ENCODE measurements at places on chromosomes 7 and 10.

GRCh38 chr7:66505531-66506451 is 122.9 kb upstream of the KCTD7 start:
- DNase-seq: no peak

- no peak for DNase-seq
Measured at GRCh38 chr7:39621784-39622411, 1.5 kb upstream of the RALA start.

DNA sequence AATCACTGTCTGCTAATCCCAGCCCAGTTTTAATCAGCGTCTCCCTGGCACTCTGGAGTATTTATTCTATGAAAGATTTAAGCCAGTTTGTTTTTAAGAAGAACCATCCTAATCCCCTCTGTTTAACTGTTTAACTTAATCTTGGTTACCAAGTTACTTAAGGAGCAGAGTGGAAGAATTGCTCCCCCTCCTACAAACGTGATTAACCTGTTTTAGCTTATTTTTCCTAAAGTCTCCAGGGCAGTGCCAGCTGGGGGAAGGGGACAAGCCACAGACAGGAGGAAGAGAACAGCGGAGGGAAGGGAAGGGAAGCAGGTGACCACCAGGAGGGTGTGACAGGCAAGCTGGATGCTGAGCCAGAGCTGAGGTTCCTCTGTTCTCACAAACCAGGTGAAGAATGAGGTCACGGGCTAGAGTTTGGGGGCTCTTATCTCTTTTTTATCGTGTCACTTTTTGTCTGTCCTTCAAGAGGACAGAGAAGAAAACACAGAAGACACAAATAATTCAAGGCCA is 1.7 kb downstream of the SLC13A4 start:
- DNase-seq: no peak

- DNase-seq: no peak
Measured at GRCh38 chr10:11499425-11500071, 111.9 kb downstream of the USP6NL start.

GRCh38 chr10:11548768-11549099 is 62.7 kb downstream of the USP6NL start:
- DNase-seq: no peak

GRCh38 chr7:30785786-30786185 is 14.6 kb downstream of the MINDY4 start:
- no peak for DNase-seq

GRCh38 chr10:34171957-34172527 is 643.1 kb downstream of the PARD3 start:
- DNase-seq: no peak

GRCh38 chr10:84339025-84339424 is 10.6 kb downstream of the CCSER2 start:
- no peak for DNase-seq

GRCh38 chr7:99975782-99976521 is at the start of gene AZGP1:
Gene AZGP1, minus strand, starts transcription at chr7:99976031. Its CDS starts 11 bp downstream, at chr7:99976020.
- DNase-seq: no peak

DNA sequence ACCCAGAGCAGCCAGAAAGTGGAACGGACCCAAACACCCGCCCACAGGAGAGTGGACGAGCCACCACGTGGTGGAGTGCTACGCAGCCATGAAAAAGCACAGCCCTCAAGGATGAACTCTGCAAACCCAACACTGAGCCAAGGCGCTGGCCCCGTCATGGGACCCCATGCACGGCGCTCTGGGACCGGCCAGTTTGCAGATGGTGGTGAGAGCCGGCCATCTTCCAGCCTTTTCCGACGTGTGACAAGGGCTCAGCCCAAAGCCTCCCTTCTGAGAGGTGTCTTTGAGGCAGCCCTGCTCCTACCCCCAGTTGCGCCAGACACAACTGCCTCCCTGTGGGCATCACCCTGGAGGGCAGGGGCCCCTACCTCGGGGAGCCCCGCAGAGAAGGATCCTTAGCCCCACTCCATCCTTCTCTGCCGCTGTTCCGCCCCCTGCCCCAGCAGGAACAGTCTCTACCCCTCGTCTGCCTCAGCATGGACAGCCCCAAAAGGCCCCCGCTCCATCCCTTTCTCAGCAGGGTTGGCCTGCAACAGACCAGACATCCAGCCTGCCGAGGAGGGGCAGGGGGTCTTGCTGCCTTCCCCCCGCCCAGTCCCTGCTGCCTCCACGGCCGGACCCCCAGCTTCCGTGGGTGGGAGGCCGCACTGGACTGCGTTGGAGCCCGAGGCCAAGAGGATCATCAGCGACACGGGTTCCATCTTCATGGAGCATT is 75.7 kb downstream of the MICALL2 start:
- no peak for DNase-seq

DNA sequence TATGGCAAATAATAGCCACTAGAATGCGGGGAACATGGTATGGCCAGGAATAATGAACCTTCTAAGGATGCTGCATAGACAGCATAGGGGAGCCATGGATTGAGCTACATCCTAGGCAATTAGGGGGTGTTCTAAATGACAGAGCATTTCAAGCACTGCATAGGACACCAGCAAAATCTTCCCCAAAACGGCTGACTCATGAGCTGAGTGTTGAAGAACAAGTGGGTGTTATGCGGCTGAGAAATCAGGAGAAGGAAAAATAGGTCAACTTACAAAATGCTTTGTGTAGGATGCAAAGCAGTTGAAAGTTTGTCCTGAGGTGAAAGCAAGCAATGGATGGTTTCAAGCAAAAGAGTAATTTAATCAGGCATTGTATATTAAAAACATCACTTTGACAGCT is 1023.5 kb upstream of the C7orf33 start:
- DNase-seq: no peak

- DNase-seq: no peak
Measured at GRCh38 chr7:149284343-149284742, 22.3 kb downstream of the ZNF783 start.
